Epithelial cell of proximal tubule (primary cell): ENCODE measurements at places on chromosomes 2 and 18. TPM values are rescaled to one million over a fixed set of nuclear protein-coding genes. Genes with fewer than 3 reads are reported as not detected.

Gene MROH2A
- not detected in 2 replicates for total RNA-seq

Gene MPPE1
- total RNA-seq: 15.2 and 32.5 TPM in 2 replicates

Gene OTOF
- total RNA-seq: not detected in 2 replicates

Gene NEUROD1
- total RNA-seq: not detected in 2 replicates

Gene ME2
- total RNA-seq: 57.4 and 60.4 TPM in 2 replicates

Gene FBXO36
- 1.8 and 2.1 TPM in 2 replicates for total RNA-seq

Gene ING5
- total RNA-seq: 10.4 and 25.5 TPM in 2 replicates

Gene PDE11A
- 0.87 and 1.2 TPM in 2 replicates for total RNA-seq

Gene ALLC
- total RNA-seq: not detected in 2 replicates

Gene GCG
- total RNA-seq: not detected in 2 replicates

Gene C2orf81
- 2.7 and 4.1 TPM in 2 replicates for total RNA-seq

Gene CHRNG
- not detected in 2 replicates for total RNA-seq

Gene MAPK4
- total RNA-seq: 0.36 and 1.3 TPM in 2 replicates

Gene ZEB2
- total RNA-seq: 4.1 and 6.3 TPM in 2 replicates

Gene HOXD3
- 8.2 and 9.4 TPM in 2 replicates for total RNA-seq

Gene SPATA3
- not detected in 2 replicates for total RNA-seq

Gene LAPTM4A
- total RNA-seq: 127 and 128 TPM in 2 replicates

Gene IL36A
- total RNA-seq: not detected in 2 replicates

Gene RAB6C
- total RNA-seq: 0.07 TPM in 1 of 2 replicates, not detected in the other

Gene C1QL2
- not detected in 2 replicates for total RNA-seq

Gene PLEKHH2
- total RNA-seq: 2.7 and 4.2 TPM in 2 replicates

Gene SATB2
- total RNA-seq: 1.8 and 2.7 TPM in 2 replicates

Gene DNAJC5G
- total RNA-seq: not detected in 2 replicates

Gene ASXL3
- under 0.01 and 0.23 TPM in 2 replicates for total RNA-seq

Gene IL1B
- 0.65 TPM in 1 of 2 replicates, not detected in the other for total RNA-seq

Gene FSHR
- not detected in 2 replicates for total RNA-seq
